Endothelial cell of umbilical vein (primary cell): ENCODE measurements at places on chromosomes 7 and 10. TPM values are rescaled to one million over a fixed set of nuclear protein-coding genes. Genes with fewer than 3 reads are reported as not detected.

MET gene
- 44.5 and 52.0 TPM in 2 replicates for total RNA-seq

PRF1 gene
- not detected in 2 replicates for total RNA-seq

DDC gene
- total RNA-seq = not detected in 2 replicates

C7orf33 gene
- not detected in 2 replicates for total RNA-seq

GPC2 gene
- total RNA-seq = 17.5 and 20.9 TPM in 2 replicates

GIMAP4 gene
- total RNA-seq = 168 and 174 TPM in 2 replicates

HEPACAM2 gene
- not detected in 2 replicates for total RNA-seq

COL17A1 gene
- 1.2 and 1.3 TPM in 2 replicates for total RNA-seq
